ENCODE measurements at places on chromosomes 1 and 21. TPM values are rescaled to one million over a fixed set of nuclear protein-coding genes. Genes with fewer than 3 reads are reported as not detected.
A peak's percentile ranks its signal among the peaks of the same experiment; 100 is the strongest.

DNA sequence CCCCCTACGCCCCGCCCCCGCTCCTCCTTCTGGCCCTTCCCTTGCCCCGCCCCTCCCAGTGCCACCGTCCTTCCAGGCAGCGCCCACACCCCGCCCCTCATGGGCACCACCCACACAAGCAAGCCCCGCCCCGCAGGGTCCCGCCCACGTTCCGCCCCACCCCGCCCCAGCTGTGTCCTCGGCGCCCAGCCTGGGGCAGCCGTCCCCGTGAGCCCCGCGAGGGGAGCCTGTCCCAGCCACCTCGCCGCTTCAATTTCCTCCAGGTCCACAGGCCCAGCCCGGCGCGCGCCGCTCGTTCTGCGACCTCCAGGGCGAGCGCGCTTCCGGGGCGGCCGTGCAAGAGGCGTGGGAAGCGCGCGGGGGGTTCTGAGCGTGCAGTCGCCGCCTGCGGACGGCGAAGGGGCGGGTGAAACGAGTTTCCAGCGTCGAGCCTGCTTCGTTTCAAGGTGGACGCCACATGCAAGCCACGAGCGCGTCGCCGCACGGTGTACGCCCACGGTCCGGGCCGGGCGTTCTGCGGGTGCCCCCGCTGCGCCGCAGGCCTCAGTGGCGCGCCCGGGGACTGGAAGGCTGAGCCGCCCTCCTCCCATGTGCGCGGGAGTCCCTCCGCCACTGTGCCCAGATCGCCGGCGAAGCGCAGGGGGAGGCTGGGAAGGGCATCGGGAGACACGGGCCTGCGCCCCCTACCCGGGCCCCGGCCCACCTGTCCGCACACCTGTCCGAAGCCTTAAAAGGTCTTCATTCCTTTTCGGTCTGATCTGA lies 10.8 kb upstream of the FAAP20 start:
- DNase-seq, result peak; percentile 98

DNA sequence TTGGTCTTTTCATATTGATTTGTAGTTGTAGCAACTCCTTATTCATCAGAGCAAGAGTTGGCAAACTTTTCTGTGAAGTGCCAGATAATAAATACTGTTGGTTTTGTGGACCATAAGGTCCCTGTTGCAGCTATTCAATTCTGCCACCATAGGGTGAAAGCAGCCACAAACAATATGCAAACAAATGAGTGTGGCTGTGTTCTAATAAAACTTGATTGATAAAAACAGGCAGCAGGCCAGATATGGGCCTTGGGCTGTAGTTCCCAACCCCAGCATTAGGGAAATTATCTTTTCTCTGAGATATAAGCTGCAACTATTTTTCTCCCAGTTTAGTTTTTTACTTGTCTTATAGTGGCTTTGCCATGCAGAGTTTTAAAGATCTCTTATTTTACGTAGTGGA lies 469.2 kb downstream of the SMYD3 start:
- DNase-seq, result no peak

DNA sequence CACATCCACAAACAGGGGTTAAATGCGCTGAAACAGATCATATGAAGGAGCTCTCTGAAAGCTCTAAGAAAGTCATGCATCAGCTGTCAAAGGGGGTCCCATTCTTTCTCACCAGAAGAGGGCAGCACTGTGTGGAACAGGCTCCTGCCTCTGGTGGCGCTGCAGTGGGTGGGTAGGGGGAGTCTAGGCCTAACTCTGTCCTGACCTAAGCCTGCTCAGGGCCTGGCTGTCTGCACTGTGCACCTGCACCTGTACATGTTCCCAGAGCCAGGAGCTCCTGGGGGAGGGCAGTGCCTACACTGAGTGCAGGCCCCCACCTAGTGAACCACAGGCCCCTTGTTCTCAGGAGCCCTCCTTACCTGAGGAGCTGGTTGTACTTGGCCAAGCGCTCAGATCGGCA lies 16.0 kb downstream of the ENO1 start:
- DNase-seq, result peak; percentile 71

- DNase-seq, result no peak
Observed at GRCh38 chr1:165289556-165289955, 67.0 kb downstream of the LMX1A start.

GRCh38 chr21:32728848-32729247 lies 1.0 kb upstream of the SYNJ1 start:
- DNase-seq, result no peak

Gene C4BPA
- not detected for total RNA-seq
